ENCODE measurements at places on chromosomes 13 and 19. TPM values are rescaled to one million over a fixed set of nuclear protein-coding genes. Genes with fewer than 3 reads are reported as not detected.

Gene CD22
- 0.69 TPM for polyA plus RNA-seq

Gene FOXA3
- 72.8 TPM for polyA plus RNA-seq

Gene MIA
- not detected for polyA plus RNA-seq

Gene OR7D2
- polyA plus RNA-seq: 0.01 TPM

Gene UHRF1
- polyA plus RNA-seq: 10.5 TPM

Gene ZDHHC20
- polyA plus RNA-seq: 25.6 TPM

Gene ERVK3-1
- 35.0 TPM for polyA plus RNA-seq

Gene SOX21
- polyA plus RNA-seq: 0.60 TPM

- DNase-seq: no peak
These were observed 19.0 kb downstream of the N4BP2L1 start for GRCh38 chr13:32409001-32409313.

DNA sequence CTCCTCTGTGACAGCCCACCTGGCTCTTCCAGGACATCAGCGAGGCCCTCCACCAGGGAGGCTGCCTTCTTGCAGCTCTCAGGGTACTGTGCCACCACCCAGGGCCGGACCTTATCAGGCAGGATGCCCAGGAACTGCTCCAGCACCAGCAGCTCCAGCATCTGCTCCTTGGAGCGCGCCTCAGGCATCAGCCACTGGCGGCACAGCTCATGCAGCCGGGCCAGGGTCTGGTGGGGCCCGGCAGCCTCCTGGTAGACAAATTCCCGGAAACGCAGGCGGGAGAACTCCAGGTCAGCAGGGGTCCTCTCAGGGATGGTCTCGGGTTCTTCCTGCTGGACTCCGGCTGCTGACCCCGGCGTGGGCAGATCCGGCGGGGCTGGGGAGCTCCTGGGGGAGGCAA is 8.2 kb downstream of the ZSCAN18 start:
- no peak for DNase-seq

DNA sequence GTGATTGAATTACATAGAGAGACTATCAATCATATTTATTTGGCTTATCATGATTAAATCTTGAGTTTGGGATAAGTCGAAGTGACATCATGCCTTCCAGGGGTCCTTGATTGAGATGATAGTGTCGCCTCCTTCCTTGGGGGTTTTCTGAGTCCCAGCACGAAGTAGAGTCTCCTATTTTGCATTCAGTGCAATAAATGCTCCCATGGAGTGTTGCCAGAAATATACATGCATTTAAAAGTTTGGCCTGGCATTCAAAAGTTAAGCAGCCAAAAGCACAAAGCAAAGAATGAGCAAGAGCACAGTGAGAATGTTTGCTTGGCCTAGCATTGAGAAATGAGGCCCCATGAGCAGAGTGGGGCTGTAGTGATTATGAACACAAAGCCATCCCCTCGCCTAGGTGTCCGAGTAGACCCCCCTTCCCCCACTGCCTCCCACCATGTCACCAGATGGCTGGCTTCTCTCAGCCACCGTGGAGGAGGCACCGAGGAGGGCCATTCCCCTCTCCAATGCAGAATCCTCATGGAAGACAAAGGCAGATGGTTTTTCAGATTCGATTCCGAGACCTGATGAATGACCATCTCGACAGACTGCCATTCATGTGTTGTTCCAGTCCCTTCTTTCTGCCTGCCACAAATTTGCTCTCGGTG is 58.8 kb upstream of the UBL3 start:
- no peak for DNase-seq

- no peak for DNase-seq
These were observed 99.7 kb upstream of the RXFP2 start for GRCh38 chr13:31639443-31640163.

DNA sequence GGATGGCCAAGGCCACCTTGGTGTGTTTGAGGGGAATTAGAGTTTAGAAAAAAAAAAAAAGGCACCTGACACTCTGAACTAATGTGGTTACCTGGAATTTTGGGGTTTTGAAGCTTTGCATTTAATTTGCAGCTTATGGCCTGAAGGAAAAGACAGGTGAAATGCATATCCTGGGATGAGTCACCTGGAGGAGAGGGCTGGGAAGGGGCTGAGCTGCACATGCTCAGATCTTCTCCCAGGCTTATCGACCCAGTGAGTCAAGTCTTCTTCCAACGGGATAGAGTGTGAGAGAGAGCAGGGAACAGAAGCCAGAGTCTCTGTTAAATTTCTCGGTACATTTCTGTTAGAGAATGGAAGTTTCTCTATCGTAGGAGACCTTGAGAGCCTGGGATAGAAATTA is 29.7 kb upstream of the ALOX5AP start:
- DNase-seq: no peak

- peak; percentile 93 for DNase-seq
These were observed 19.0 kb upstream of the ISYNA1 start for GRCh38 chr19:18456974-18457373.

GRCh38 chr13:76738616-76739015 is 147.6 kb downstream of the KCTD12 start:
- no peak for DNase-seq
